ENCODE measurements at places on chromosomes 6 and 20. TPM values are rescaled to one million over a fixed set of nuclear protein-coding genes. Genes with fewer than 3 reads are reported as not detected.

- H3K27ac ChIP-seq: no peak overlapping the region
- no peaks in the 10 kb centered on the region for H3K4me1 ChIP-seq
- no peaks in the 10 kb centered on the region for H3K36me3 ChIP-seq
These were observed 38.7 kb upstream of the PDE10A start for GRCh38 chr6:165701564-165702354.

- no peaks in the 10 kb centered on the region for H3K36me3 ChIP-seq
- DNase-seq: no peak
- no peak overlapping the region for H3K27ac ChIP-seq
- no peak overlapping the region for H3K4me3 ChIP-seq
- no peaks in the 10 kb centered on the region for H3K4me1 ChIP-seq
These were observed 20.8 kb downstream of the CRISP2 start for GRCh38 chr6:49692534-49692933.

NOTCH4 gene
- 14.7 TPM for total RNA-seq

DNA sequence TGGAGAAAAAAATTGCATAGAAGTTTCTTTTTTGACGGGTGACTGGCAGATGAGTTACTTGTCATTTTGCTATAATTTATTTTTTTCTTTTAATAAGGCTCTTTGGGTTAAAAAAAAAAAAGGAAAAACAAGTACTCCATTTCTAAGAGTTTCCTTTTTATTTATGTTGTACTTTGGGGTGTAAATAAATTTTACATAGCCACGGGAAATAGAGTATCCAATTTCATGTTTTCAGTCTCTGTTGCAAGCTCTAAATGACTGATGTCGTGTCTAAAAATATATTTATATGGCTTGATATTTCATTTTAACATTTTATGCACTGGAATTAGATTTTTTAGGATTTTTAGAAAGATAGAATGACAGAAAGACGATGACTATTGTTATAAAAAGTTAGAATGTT, 3.4 kb downstream of the EYA4 start:
- no peaks in the 10 kb centered on the region for H3K36me3 ChIP-seq
- H3K27me3 ChIP-seq: no peaks in the 10 kb centered on the region
- H3K27ac ChIP-seq: no peak overlapping the region
- no peak for DNase-seq
- no peaks in the 10 kb centered on the region for H3K4me1 ChIP-seq

TFAP2D gene
- not detected for total RNA-seq

EFCAB8 gene
- total RNA-seq: 1.5 TPM

LST1 gene
- total RNA-seq: 229 TPM

EBF4 gene
- total RNA-seq: 7.1 TPM

DNA sequence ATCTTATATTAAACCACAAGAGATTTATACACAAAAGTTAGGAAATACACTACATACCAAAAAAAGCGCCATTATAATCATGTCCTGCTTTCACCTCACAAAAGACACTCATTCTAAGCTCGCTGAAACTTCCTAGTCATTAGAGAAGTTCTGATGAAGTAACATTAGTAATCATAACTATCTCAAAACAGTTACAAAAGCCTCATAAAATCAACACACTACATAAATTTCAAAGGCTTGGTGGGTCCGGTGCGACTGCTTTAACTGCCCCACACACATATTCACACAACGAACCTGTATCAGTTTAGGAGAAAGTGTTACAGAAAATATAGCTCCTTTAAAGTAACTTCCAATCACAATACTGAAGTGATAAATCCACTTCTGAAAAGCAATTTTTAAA, 1.9 kb downstream of the PHIP start:
- no peaks in the 10 kb centered on the region for H3K27me3 ChIP-seq
- H3K36me3 ChIP-seq: no peaks in the 10 kb centered on the region
- H3K4me3 ChIP-seq: peak overlapping the region; percentile 67
- H3K4me1 ChIP-seq: peaks cover 5% of the 10 kb centered on the region

DNA sequence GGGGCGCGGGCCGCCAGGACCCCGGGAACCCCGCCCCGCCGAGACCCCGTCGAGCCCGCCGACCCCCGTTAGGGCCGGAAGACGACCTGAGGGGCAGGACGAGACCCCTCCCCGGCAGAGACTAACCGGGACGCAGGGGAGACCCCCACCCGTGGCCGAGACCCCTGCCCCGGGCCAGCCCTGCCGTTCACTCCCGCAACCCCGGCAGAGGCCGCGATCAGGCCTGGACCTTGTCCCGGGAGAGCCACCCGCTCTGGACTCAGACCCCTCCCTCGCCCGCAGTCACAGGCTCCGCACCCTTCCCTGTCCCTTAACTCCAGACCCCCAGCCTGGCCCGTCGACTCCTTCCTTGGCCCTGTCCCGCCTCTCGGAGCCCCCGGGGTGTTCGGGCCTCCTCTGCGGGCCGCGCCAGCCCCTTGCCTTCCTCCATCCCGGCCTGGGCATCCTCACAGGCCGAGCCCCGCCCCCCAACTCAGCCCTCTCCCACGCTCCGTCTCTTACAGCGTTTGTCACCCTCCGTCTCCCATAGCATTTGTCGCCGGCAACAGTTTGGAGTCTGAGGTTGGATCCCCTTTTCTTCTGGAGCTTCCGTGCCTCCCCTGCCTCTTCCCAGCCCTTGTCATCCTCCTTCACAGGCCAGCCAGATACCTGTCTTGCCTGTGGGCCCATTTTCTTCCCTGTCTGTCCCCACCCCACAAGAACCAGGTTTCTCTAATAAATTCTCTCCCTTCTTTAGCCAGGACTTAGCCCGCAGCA, 569 bp downstream of the TCEA2 start:
- peaks cover 20% of the 10 kb centered on the region for H3K4me1 ChIP-seq
- H3K27me3 ChIP-seq: no peaks in the 10 kb centered on the region
- peak overlapping the region; percentile 78 for H3K4me3 ChIP-seq
- DNase-seq: no peak
- no peaks in the 10 kb centered on the region for H3K36me3 ChIP-seq

GRCh38 chr6:36616893-36617521, 22.8 kb downstream of the SRSF3 start:
- no peak overlapping the region for H3K4me3 ChIP-seq
- no peak overlapping the region for H3K27ac ChIP-seq
- H3K27me3 ChIP-seq: no peaks in the 10 kb centered on the region
- no peak for DNase-seq
- no peaks in the 10 kb centered on the region for H3K36me3 ChIP-seq

DNA sequence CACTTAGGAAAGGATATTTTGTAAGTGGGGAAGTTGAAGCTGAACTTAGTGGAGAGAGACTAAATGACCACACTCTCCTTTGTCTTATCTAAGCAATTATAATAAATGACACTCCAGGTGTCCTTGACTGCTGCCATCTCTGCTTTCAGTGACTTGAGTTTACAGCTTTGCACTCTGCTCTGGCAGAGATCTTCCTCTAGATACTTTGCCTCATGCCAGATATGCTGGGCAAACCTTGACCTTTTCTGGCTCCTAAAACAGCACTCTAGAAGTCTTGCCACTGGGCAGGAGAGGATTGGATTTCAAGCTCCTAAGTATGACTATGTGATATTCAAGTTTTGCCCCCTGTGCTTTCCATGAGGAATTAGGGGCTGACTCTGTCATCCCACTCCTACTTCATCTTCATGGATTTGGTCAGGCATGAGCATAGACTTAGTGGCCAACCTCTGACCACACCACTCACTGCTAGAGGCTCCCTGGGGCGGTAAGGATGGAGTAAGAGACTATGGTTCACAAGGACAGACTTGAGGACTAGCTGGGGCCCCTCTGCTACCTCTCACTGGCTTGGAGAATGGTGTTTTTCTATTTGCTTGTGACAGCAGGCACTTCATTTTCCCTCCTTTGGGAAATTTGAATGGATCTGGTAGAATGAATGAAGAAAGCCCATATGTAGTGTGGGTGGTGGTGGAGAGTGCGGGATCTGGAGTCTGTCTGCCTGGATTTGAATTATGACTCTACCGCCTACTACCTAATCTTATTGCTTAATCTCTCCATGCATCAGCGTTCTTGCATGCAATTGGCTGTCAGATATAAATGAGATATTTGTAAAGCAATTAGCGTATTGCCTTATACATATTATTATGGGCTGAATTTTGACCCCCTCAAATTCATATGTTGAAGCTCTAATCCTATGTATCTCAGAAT, 191.4 kb downstream of the REV3L start:
- no peaks in the 10 kb centered on the region for H3K4me1 ChIP-seq
- no peaks in the 10 kb centered on the region for H3K36me3 ChIP-seq
- no peak for DNase-seq
- no peaks in the 10 kb centered on the region for H3K27me3 ChIP-seq
- H3K27ac ChIP-seq: no peak overlapping the region
- H3K4me3 ChIP-seq: no peak overlapping the region

HLA-DMB gene
- total RNA-seq: 16.9 TPM

KIF25 gene
- total RNA-seq: not detected

- no peaks in the 10 kb centered on the region for H3K4me1 ChIP-seq
- no peaks in the 10 kb centered on the region for H3K27me3 ChIP-seq
- H3K36me3 ChIP-seq: no peaks in the 10 kb centered on the region
- no peak for DNase-seq
These were observed 65.7 kb downstream of the LRFN2 start for GRCh38 chr6:40521496-40521895.

PRSS16 gene
- not detected for total RNA-seq

DNA sequence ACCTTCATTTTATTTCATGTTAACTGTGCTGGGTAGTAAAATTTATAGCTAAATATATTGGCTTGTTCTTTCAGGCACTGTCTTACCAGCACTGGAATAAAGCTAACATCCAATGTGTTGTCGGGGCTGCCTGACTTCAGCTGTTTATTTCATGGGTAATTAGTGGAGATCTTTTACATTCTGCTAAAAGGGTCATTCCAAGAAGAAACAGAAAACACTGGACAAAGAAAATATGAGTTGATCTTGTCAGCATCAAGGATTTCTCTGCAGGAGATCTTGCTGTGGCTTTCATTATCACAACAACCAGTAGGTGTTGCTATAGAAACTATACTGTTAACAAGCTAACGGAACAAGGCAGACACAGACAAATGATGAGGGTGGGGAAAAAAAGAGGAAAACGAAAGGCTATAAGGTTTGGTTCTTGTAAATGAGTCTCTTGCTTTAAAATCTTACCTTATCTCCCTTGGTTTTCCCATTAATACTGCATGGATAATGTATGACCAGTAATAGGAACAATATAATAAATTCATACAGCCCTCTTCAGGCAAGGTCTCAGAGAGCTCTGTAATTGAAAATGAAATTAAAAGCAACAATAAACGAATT, 206.8 kb downstream of the SIM1 start:
- H3K27ac ChIP-seq: no peak overlapping the region
- no peak for DNase-seq
- H3K4me3 ChIP-seq: no peak overlapping the region
- no peaks in the 10 kb centered on the region for H3K36me3 ChIP-seq
- H3K4me1 ChIP-seq: no peaks in the 10 kb centered on the region

- H3K36me3 ChIP-seq: no peaks in the 10 kb centered on the region
- H3K27ac ChIP-seq: no peak overlapping the region
- H3K4me3 ChIP-seq: no peak overlapping the region
- no peak for DNase-seq
These were observed 72.3 kb downstream of the NCOA7 start for GRCh38 chr6:125863023-125863422.

CTNNBL1 gene
- total RNA-seq: 11.5 TPM

GRCh38 chr6:135566311-135567068, 69.0 kb upstream of the AHI1 start:
- no peak overlapping the region for H3K4me3 ChIP-seq
- no peaks in the 10 kb centered on the region for H3K4me1 ChIP-seq
- H3K27ac ChIP-seq: no peak overlapping the region
- DNase-seq: no peak
- H3K36me3 ChIP-seq: no peaks in the 10 kb centered on the region

- peaks cover 7% of the 10 kb centered on the region for H3K4me1 ChIP-seq
- DNase-seq: no peak
- no peaks in the 10 kb centered on the region for H3K27me3 ChIP-seq
- H3K36me3 ChIP-seq: no peaks in the 10 kb centered on the region
- no peak overlapping the region for H3K4me3 ChIP-seq
These were observed 48.3 kb upstream of the TRAF3IP2 start for GRCh38 chr6:111653979-111654378.

GRCh38 chr20:62832212-62832922, 15.5 kb downstream of the COL9A3 start:
- no peaks in the 10 kb centered on the region for H3K36me3 ChIP-seq
- no peaks in the 10 kb centered on the region for H3K4me1 ChIP-seq
- no peak overlapping the region for H3K27ac ChIP-seq
- no peaks in the 10 kb centered on the region for H3K27me3 ChIP-seq
- DNase-seq: no peak

GRCh38 chr6:46849361-46849690, 56.1 kb downstream of the MEP1A start:
- H3K27ac ChIP-seq: no peak overlapping the region
- no peak for DNase-seq
- H3K4me3 ChIP-seq: no peak overlapping the region
- no peaks in the 10 kb centered on the region for H3K27me3 ChIP-seq
- H3K4me1 ChIP-seq: no peaks in the 10 kb centered on the region

ZBP1 gene
- not detected for total RNA-seq

- no peak overlapping the region for H3K4me3 ChIP-seq
- H3K27me3 ChIP-seq: no peaks in the 10 kb centered on the region
- no peak overlapping the region for H3K27ac ChIP-seq
- H3K4me1 ChIP-seq: no peaks in the 10 kb centered on the region
- no peaks in the 10 kb centered on the region for H3K36me3 ChIP-seq
These were observed 27.4 kb downstream of the TBC1D7 start for GRCh38 chr6:13300643-13301590.

GRCh38 chr6:82750556-82750955, 315.1 kb downstream of the UBE3D start:
- DNase-seq: no peak
- no peaks in the 10 kb centered on the region for H3K36me3 ChIP-seq
- H3K4me1 ChIP-seq: no peaks in the 10 kb centered on the region
- no peak overlapping the region for H3K27ac ChIP-seq

NRM gene
- 5.1 TPM for total RNA-seq

DNA sequence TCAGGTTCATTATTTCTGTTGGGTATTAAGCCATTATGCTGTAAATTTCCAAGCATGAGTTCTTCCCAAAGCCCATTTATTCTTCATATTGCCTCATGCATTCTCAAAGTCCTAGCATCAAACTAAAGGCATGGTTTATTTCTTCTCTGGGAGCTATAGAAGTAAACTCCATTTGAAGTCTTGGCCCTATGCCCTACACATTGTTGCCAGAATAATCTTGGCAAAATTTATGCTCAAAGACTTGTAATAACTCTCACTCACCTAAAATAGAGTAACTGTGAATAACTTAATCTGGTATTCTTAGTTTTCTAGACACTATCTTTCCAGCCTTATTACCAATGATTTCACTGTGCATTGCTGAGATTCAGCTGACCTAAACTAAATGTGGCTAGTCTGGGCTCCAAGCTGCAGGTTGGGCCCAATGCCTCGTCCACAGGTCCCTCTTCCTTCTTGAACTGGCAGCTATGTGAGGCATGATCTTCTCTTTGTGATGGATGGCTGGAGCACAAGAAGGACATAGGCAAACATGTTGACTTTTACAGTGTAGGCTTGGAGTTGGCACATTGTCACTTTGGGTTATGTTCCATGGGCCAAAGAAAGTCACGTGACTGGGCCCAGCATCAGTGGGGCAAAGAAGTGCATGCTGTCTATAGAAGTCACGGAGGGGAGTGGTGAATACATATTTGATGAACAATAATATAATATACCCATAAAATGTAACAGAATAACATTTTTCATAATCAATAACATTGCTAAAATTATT, 39.1 kb upstream of the ANKEF1 start:
- no peak for DNase-seq
- H3K27me3 ChIP-seq: no peaks in the 10 kb centered on the region
- H3K27ac ChIP-seq: no peak overlapping the region
- no peaks in the 10 kb centered on the region for H3K4me1 ChIP-seq
- H3K4me3 ChIP-seq: no peak overlapping the region

PRR18 gene
- total RNA-seq: not detected

Data from uterus (tissue), 4 donors.